ENCODE measurements at places on chromosomes 6 and 20.

- DNase-seq = no peak
These were observed 90.5 kb downstream of the UNC5CL start for GRCh38 chr6:40948570-40948969.

DNA sequence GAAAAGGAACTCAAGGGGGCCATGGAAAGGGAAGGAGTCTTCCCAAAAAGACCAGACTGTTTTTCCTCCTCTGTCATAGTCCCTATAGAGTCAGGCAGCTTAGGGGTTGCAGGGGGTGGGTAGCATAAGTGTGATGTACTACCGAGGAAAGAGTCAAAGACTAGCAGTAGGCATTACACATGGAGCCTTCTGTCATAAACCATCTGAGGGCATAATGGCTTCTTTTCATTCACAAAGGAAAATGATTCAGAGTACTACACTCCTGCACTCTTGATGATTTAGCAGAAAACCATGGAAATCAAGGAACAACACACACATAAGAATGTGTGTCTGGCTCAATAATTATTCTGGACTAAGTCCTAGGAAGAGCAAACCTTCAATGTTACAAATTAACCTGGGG is 14.9 kb downstream of the PLN start:
- no peak for DNase-seq

DNA sequence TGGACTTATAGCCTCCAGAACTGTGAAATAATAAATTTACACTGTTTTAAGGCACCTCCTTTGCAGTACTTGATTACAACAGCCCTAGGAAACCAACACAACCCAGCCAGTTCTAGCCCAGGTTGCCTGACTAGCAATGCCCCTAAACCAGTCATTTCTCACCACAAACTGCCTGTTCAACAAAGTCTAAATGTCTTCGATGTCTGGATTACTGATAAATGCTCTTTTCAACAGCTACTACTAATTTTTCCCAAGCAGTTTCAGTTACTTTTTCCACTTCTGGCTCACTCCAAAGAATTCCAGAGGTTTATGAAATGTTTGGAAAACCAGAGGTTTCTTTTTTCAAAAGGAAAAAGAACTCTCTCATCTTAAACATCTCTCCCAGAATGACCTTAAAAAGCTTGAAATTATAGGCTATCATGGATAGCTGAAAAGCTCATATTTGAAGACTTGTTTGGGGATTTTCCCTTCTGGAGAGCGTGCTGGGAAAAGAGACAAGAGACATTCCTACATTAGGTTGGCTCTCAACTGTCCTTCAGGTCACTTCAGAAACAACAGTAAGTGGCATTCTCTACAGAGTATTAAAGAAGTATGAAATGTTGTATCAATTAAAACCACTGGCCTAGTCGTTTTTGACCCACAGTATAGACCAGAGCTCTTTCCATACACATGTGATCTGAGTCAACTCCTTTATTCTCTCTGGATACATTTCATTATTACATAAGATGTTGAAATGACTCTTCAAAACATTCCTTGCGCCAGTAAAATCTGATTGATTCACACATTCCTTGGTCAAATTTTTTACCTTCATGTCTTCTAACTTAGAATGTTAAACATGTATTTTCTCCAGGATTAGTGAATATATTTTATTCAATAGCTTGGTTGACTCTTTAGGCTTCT is 265.9 kb downstream of the COL12A1 start:
- DNase-seq = no peak

GRCh38 chr20:20685635-20686034 is 26.8 kb downstream of the RALGAPA2 start:
- no peak for DNase-seq

- DNase-seq = no peak
These were observed 70.5 kb downstream of the COL19A1 start for GRCh38 chr6:69936674-69937363.

DNA sequence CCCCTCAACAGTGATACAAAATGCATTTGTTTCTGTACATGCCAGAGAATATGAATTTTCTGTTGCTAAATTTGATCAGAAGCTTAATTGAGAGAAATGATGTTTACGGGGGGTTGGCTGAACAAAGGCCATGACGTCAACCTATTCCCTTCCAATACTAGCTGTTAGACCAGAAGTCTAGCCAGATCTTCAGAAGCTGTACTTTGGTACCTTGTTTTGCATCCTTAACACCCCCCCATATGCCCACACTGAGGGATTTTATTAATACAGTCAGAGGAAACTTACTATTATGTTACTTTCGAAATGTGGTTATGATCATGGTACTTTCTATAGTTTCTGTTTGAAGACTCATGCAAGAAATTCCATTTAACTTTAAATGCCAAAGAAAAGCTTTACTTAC is 3.1 kb downstream of the NCOA7 start:
- DNase-seq = no peak

DNA sequence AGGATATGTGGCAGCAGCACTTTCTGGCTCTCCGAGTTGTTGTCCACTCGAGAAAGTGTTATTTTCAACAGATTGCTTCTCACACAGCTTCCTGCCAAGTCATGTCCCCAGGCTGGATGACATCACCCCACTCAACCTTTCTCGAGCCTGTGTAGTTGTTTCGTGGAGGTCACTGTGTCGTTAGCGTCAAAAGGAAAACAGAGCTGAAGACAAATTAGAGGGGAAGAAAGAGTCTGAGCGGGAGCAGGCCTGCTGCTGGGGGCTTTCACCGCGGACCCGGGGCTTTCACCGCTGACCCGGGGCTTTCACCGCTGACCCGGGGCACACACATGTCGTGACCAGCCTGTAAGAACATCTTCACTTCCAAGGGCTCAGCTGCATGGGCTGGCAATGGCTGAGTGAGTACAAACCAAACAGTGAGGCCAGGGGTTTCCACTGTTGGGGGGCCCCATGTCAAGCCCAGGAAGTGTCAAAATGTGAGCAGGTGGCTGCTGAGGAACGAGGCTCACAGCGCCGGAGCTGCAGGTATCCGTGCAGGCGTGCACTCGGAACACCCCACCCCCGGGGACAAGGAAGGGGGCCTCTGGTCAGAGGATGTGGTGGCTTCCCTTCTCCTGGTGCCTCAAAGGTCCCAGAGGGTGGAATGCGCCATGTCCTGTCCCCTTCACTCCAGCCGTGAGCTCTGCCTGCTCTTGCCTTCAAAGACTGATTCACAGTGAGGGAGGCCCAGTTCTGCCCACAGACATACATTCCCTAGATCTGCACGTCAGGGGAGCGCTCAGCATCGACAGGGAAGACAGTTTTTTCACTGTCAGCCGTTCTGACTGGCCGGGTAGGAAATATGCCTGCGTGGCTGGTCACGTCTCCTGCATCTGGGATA is 365.9 kb downstream of the TAF4 start:
- peak; percentile 23 for DNase-seq

Data from hindlimb muscle (tissue), 1 donor.